Endothelial cell (in vitro differentiated cells): ENCODE measurements at places on chromosomes 1 and 21.

- DNase-seq: no peak
Observed at GRCh38 chr1:200401708-200402107, 8.1 kb downstream of the ZNF281 start.

DNA sequence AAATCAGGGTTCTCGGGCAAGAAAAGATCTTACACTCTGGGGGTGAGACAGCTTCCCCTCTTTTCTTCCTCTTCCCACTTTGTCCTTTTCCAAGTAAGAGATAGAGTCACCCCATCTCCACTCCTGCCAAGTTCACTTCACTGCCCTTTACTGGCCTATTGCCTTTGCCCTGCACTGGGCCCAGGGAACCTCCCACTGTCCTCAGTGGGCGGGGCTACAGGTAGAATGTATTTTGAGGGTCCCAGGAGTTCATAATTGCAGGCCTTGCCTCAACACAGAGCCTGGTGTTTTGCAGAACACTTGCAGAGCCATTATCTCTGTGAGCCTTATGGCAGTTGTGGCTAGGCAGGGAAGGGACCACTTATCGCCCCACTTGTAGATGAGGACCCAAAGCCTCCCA, 3.3 kb downstream of the AMPD2 start:
- DNase-seq: no peak

DNA sequence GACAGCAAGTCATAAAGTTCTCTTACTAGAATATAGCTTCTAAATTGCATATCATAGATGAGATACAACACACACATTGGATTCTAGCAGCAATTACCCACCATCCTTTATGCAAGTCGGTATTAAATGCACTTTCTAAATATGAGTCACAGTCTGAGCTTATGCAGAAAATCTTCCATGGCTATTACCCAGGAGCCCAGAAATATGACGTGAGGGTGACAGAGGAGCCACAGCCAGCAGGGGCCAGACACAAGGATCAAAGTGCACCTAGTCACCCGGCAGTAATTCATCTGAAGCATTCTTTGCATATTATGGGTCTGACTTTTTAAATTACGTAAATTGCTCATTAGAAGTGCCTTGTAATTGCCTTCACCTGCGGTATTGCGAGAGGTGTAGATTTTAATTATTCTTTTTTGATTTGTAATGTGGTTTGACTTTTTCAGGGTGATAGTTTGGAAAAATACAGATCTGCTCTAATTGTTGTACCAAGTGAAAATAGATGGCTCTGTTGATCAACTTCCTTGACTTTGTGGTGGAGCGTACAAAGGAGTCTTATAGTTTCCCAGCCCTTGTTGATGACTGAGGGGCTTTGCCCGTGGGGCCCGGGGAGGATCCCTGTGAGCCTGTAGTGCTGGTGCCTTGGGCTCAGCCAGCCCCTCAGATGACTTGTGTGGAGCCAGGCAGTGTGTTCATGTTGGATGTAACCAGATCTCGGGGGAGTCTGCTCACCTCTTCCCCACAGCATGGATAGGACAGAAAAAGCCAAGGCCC, 470.0 kb upstream of the VAMP3 start:
- no peak for DNase-seq

- DNase-seq: no peak
Observed at GRCh38 chr21:44927259-44927586, 6.5 kb upstream of the ITGB2 start.

GRCh38 chr1:155277902-155278688, 832 bp downstream of the HCN3 start:
- DNase-seq: peak; percentile 71

GRCh38 chr1:109828756-109829505, 65.2 kb upstream of the EPS8L3 start:
- DNase-seq: no peak

DNA sequence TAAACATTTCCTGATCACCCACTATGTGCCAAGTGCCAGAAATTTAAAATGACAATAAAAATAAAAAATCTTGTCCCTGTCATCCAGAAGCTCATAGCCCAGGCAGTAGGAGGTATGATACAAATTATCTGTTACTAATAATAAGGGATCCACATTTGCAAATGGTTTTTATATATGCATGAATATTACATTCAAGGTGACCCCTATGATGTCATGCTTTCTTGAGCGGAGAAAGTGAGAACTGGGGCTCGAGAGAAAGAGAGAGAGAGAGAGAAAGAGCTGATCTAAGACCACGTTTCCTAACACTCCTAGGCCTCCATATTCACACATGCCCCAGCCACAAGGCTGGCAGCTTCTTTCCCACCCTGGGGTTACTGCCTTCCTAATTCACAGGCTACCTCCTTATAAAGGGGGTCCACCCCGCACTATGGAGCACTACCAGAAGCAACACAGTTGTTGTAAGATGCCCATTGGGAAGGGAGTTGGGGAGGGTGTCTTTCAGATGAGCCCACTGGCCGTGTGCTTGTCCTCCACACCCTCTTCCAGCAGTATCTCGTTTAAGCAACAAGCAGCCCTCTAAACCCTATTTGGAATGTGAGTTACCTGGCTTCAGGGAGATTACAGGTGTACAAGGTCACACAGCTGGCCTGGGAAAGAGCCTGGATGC, 28.8 kb upstream of the LRRN2 start:
- no peak for DNase-seq

DNA sequence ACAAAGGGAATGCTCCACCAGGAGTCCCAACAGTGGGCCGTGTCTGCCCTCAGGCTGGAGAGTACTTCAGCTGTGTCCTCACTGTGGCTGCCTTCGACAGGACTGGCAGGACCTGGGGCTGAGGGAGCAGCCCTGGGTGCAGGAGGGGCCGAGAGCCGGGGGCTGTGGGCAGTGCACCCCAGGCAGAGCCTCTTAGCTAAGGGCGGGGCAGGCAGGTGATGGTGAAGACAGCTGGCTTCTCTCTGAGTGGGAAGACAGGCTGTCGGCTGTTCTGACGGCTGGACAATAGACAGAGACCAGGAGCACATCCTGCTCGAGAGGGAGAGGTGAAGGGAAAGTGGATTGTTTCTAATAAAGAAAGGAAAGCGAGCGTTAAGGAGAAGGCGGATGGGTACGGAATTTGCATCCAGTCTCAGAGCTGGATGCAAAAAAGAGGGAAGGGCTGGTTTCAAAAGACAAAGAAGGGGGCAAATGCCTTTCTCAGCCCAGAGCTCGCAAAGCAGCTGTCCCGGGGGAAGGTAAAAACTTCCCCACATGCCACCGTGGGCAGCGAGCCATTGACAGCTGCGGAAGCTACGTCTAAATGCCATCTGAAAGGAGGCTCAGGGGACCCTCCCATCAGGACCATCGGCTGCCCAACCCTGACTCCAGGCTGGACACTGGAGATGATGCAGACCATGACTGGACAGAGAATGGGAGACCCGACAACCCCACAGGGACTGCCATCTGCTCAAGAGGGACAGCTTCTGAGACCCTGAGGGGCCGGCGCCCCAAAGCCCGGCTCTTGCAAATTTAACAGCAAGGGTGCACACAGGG, 92.0 kb downstream of the STUM start:
- no peak for DNase-seq

DNA sequence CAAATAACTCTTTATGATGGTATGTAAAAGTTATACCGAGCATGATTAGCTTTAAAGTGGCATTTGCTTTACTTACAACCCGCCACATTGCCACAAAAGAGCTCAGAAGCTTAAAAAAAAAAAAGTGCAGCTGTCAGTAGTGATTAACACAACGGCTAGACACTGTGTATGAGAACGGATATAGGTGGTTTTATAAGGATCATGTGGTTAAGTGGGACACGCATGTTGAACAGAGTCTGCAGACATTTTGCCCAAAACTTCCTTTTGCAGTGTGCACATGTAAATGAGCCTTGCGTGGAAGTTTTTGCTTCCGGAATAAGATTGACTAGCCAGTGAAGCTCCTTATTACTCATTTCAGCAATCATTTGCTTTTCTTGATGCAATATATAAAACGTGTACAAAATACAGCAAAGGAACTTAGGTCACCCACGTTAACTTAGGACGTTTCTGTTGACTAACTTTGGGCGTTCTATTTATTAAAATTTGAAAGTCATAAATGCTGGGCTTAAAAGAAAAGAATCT, 58.7 kb upstream of the RGS1 start:
- no peak for DNase-seq

- DNase-seq: no peak
Observed at GRCh38 chr1:156655151-156655903, 13.4 kb downstream of the BCAN start.

DNA sequence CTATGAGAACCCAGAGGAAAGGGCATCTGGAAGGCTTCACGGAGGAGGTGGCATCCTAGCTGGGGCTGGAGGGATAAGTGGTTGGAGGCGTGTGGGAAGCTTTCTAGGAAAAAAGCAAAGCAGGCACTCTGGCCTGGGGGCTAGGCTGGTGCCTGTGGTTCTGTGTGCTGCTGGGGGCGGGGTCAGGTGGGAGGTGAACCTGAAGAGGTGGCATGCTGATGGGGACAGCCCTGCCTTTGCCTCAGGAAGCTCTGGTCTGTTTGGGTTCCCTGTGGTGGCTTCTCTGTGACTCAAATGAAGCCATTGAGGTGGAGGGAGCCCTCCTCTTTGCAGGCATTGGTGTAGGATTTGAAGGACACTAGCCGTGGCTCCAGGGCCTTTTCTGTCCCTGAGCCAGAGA, 221.6 kb upstream of the POU3F1 start:
- DNase-seq: no peak

GRCh38 chr1:147384804-147385203, 142.3 kb downstream of the CHD1L start:
- DNase-seq: no peak
